ENCODE measurements at places on chromosomes 1 and 21.

- DNase-seq = no peak
These were observed 754 bp upstream of the PDPN start for GRCh38 chr1:13582713-13583443.

DNA sequence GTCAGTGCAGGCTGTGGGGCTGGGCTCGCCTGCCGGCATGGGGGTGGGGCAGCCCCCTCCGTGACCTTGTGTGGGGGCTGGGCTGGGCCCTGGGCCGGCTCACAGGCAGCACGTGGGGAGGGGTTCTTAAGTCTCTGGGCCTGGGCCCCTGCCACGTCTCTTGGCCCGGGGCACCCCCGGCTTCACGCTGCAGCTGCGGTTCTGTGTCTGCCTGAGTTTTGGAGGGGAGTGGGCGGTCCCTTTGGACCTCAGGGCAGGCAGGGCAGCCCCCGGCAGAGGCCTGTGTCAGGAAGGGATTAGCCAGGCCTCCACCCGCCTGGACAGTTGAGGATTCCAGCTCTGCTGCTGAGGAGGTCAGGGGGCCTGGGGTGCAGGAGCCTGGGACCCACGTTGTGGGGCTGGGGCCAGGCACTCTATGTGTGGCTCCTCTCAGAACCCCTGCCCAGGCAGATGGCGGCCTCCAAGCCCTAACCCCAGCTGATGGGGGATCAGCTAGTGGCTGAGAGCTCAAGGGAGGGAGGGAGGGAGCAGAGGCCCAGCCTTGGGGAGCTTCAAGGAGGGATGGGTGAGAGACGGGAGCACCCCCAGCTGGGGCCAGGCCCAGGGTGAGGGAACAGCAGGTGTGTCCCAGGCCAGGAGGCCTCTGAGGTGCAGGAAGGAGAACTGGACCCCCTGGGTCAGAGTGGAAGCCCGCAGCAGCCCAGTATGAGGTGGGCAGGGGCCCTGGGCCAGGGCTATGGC lies 1.8 kb upstream of the PLCH2 start:
- no peak for DNase-seq

GRCh38 chr1:23371987-23372880 lies 2.6 kb upstream of the ZNF436 start:
- DNase-seq = no peak

- DNase-seq = no peak
These were observed 49.8 kb upstream of the KCNE1 start for GRCh38 chr21:34561806-34562205.

GRCh38 chr1:234503193-234504050 lies 24.4 kb upstream of the TARBP1 start:
- no peak for DNase-seq

DNA sequence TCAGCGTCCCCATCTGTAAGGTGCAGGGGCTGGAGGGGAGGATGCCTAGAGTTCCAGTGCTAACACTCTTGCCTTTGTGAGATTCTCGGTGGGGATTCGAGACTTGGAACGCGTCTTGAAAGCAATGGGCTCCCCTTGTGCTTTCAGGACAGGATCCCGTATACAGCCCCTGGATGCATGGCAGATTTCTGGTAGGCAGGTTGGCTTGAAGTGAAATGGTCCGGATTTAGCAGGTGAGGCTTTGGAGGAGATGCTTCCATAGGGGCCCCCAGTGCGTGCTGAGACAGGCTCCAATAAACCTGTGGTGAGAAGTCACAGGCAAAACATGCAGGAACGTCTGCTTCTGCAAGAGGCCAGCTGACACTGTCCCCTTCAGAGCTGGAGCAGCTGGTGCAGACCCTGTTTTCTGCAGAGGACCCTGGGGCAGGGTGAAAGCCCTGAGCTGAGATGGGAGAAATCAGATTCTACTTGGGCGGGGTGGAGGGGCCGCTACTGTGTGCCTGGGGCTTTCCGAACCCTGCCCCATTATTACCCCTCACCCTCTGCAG lies 270.4 kb downstream of the PTPRU start:
- no peak for DNase-seq

DNA sequence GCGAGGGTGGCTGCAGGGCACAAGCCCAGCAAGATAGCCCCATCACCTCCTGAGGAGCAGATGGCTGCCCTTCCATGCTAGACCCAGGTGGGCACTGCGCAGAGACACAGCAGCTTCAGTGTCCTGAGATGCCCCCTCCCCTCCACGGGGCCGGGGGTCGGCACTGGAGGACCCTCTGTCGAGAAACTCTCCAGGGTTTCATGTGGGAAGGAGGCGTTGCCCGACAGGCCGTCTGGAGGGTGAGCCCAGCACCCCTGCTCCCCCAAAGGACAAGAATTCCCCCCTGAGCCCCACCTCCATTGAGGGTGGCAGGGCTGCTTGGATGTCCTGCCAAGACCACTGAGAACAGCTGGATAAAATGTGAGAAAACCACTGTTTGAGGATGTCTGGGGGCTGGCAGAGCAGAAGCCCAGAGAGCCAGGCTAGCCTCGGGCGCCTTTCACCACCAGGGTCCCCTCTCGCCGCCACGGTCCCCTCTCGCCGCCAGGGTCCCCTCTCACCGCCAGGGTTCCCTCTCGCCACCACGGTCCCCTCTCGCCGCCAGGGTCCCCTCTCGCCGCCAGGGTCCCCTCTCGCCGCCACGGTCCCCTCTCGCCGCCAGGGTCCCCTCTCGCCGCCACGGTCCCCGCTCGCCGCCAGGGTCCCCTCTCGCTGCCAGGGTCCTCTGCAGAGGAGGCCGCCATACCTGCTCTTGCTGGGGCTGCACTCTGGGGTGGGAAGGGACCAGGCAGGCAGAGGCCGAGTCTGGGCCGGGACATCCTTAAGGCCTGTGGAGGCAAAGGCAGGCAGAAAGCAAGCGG lies 44.2 kb downstream of the SLC19A1 start:
- no peak for DNase-seq

DNA sequence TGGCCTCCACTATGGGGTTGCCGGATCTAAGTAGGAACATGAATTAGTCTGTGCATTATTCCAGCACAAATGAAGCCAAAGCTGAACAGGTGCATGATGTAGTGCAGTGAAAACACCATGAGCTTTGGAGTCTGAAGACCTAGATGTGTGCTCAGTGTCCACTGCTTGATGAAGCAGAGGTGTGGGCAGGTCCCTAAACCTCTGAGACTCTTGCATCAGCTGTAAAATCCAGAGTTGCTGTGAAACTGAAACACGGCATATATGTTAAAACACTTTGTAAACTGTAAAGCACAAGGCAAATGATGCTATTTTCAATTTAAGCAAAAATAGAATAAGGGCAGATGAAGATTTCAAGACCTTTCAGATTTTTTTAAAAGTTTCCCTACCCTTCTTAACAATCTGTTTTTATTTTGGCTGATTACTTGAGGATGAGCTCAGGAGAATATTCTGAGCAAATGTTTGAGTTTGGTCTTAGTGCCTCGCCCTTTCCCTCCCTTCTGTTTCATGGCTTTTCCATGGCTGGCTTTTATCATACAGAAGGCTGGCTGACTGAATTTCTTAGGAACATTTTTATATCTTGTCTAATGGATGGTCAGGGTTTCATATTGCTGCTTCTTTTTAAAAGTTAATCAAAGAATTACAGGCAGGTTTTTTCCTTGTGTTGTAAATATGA lies 221.8 kb downstream of the NTNG1 start:
- DNase-seq = no peak

Data from fibroblast of skin of right biceps (primary cell).